ENCODE measurements at places on chromosomes 7 and 10.

GRCh38 chr7:135707570-135707966 is 20.4 kb downstream of the SLC13A4 start:
- DNase-seq = no peak

DNA sequence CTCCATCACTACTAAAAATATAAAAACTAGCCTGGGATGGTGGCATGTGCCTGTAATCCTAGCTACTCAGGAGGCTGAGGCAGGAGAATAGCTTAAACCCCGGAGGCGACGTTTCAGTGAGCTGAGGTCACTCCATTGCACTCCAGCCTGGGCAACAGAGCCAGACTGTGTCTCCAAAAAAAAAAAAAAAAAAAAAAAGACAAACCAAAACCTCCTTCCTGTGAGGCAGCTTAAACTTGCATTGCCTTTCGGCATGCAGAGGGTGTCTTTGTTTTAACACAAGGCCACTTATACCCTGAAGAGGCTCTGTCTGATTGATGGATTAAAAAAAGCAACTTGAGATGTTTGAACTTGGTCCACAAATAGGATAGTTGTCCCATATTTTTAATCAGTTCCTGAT is 128.4 kb upstream of the RSU1 start:
- no peak for DNase-seq

- DNase-seq = no peak
Measured at GRCh38 chr7:70457482-70457881, 674.5 kb upstream of the GALNT17 start.

DNA sequence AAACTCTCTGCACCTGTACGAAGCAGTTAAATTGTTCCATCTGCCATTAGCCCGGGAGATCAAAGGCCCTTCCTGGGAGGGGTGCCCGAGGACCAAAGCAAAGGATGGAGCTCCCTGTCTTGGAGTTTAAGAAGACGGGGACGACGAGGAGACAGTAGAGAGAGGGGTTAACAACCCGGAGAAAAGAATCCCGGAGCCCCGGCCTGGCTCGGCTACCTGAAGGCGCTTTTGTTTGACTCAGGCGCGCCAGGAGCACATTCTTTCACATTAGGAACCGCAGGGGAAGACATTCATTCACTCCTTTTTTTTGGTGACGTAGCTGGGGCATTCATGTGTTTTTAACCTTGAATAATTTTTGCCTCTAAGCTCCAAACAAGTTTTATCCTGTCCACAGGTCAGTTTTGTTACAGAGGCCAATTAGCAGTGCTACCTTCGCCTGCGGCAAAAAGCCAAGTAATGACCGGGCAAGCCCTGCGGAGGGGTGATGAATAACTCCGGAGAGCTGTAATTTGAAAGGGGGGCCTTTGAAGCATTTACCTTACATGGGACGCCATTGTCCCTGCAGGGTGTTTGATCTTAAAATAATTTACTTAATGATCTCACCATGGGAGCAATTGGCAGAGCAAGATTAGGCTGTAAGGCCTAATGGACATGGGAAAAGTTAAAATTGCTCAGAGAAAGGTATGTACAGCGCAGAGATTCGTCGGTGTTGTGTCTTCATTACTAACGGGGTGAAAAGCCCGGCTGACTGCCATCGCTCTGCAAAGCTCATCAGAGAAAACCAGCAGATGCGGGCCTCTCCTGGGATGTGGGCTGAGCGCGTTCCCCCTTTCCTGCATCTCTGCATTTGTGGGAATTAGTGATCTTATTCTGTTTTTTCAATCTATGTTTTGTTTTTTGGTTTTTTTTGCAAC is 258.0 kb upstream of the SP4 start:
- no peak for DNase-seq

GRCh38 chr10:110081911-110082310 is 74.1 kb downstream of the ADD3 start:
- no peak for DNase-seq

DNA sequence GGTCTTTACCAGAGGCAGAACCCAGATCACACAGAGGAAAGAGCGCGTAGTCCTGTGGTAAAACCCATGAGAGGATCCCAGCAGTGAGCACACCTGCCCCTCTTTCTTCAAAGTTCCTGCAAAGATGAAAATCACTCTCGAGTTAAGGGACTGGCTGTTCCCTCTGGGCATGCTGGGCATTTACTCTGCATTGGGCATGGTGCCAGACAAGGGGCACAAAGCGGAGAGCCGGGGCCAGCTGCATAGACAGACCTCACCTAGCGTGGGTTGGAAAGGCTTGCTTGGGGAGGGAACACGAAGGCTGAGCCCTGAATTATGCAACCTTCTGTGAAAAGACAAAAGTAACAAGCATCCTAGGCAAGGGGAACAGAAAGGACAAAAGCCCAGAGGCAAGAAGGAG is 120.0 kb upstream of the TCERG1L start:
- DNase-seq = no peak

DNA sequence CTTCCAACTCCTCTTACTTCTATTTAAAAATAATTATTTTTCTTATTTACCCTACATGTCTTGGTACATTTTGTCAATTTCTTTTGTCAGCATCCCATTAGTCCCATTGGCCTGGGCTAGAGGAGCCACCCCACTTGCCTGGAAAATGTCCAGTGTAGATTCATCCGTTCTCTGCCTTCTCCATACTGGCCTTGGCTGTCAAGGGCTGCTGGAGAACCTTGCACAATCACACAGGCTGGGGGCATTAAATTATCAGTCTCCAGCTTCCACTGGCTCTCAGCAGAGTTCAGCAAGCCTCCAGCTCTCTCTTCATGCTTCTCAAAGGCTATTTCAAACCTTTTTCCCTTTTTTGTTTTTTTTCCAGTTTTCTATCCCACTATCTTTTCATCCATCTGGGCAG is 13.8 kb upstream of the ZCCHC24 start:
- no peak for DNase-seq

DNA sequence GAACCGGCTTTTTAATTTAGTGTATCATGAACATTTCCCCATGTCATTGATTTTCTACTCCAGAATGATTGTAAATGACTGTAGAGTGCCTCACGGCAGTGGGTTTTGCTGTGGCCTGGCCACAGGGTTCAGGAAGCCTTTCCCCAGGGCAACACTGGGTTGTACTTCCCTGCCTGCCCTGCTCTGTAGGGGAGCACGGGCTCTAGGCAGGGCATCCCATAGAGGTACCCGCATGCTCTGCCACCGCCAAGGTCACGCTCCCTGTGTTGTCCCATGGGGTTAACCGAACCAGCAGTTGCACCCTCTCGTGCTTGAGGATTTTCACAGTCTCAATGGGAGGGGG is 63.8 kb downstream of the BPGM start:
- DNase-seq = no peak

DNA sequence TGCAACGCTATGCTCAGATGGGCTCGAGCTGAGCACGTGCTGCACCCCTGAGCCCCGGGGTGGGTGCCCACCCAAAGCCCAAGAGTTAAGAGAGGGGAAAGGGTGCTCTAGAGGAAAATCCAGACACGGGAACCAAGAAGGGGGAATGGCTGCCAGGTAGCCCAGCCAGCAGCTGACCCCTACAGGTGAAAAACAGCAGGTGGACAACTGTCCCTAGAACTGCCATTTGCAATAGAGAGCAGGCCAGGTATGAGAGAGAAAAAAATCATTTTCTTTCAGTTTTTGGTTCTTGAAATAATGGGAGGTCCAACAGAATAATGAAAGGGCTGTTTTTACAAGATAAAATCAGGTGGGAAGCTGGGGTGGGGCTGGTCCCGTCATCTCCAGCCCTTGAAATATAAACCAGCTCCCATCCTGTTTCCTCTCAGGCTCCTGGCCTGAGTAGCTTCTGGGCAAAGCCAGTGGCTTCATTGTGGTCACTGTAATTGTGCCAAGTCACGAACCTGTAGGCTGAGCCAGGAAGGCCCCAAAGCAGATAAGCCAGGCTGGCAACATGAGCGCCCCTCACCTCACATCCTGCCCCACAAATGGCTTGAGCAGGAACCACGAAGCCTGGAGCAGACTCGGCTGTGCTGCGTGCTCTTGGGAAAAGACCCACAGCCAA is 257.8 kb downstream of the SNX10 start:
- no peak for DNase-seq

DNA sequence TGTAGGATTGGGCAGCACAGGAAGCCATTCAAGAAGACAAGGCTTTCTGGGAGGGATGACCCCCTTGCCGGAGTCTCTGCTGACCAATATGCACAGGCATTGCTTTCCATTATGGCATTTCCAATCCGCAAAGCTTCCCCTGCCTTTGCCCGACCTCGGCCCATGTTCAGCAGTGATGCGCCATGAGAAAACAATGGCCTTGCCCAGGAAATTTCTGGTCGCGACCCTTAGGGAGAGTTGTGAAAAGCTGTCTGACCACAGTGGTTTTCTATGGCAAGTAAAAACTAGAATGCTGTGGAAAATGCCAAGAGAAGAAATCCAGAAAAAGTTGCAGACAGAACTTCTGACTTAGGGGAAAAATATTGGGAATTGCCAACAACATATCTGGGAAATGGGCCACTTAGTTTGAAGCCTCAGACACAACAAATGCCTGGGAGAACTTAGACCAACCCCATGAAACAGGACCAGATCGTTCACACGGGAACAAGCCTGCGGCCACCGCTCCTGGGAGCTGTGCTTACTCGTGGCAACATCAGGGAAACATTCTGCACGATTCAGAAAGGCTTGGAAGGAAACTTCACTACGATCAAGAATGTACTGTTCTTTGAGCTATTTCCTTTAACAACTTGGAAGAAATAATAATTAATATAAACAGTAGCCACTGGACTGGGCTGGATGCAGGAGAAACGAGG is 512.4 kb downstream of the TNS3 start:
- no peak for DNase-seq

DNA sequence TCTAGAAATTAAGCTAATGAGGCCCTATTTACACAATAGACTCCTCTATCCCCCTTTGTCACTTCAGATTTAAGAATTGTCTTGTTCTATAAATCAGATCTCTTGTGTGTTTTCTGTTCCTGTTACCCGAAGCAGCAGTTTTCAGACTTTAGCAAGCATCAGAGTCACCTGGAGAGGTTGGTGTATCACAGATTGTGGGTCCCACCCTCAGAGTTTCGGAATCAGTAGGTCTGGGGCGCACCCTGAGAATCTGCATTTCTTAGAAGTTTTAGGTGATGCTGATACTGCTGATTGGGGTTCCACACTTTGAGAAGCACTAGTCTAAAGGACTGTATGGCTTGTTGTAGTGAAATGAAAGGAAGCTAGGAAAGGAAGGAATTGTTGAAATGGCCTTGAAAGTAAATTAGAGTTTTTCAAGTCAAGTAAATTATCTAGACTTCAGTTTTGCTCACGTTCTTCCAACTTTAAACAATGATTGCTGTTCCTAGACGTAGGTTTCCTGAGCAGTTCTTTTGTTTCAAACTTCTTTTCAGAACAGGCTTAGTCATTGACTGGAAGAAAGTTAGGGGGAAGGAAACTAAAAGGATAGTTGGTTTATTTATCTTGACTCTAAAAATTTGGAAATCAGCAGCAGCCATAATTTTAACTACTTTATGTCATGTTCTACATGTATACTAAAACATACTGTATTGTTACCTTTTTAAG is 15.7 kb downstream of the BPGM start:
- no peak for DNase-seq

GRCh38 chr7:65915921-65916657 is 43.2 kb downstream of the VKORC1L1 start:
- DNase-seq = no peak

DNA sequence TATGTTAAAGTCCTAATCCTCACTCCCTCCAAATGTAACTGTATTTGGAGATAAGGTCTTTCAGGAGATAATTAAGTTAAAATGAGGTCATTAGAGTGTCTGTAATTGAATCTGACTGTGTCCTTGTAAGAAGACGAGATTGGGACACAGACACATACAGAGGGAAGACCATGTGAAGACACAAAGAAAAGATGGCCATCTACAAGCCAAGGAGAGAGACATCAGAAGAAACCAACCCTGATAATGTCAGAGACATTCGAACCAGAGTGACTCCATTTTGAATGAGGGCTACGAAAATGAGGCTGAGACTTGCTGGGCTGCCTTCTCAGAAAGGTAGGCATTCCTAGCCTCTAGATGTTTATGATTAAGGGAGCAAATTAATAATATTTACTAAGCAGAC is 542 bp upstream of the SAMD9L start:
- no peak for DNase-seq

DNA sequence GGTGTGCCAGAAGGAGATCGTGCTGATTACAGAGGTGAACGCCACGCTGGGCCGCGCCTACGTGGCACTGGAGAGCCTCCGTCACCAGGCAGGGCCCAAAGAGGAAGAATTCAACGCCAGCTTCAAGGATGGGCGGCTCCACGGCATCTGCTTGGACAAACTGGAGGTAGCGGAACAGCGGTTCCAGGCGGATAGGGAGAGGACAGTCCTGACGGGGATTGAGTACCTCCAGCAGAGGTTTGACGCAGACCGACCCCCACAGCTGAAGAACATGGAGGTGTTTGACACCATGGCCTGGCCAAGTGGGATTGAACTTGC is 12.1 kb upstream of the ATP6V0E2 start:
- no peak for DNase-seq

DNA sequence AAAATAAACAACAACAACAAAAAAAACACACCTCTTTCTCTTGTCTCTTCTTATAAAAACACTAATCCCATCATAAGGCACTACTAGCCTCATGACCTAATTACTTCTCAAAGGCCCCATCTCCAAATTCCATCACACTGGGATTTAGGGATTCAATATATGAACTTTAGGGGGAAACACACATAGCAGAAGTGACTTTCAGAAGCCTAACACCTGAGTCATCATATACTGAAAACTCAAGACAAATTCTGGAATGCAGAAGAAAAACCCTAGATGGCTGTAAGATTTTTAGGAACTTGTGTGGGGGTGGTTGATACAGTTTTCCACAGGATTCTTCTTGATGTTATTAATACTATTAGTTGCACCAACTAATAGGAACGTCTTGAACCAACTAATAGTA is 33.7 kb upstream of the CSTF2T start:
- DNase-seq = no peak

GRCh38 chr7:79968077-79968648 is 166.5 kb upstream of the GNAI1 start:
- DNase-seq = no peak

DNA sequence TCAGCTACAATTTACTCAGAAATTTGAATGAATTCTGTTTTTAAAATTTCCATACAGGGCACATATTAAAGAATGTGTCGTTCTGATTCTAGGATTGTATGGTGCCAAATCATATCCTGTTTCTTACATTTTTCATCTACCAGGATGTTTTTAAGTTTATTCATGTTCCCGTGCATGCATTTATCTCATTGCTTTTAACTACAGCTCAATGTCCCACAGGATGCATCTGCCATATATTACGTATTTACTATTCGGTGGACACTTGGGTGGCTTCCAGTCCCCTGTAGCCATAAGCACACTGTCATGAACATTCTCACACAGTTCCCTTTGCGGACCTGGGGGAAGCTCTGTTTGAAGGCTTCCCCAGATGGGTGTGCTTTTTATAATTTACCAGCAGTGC is 122.3 kb downstream of the CCDC71L start:
- DNase-seq = no peak

DNA sequence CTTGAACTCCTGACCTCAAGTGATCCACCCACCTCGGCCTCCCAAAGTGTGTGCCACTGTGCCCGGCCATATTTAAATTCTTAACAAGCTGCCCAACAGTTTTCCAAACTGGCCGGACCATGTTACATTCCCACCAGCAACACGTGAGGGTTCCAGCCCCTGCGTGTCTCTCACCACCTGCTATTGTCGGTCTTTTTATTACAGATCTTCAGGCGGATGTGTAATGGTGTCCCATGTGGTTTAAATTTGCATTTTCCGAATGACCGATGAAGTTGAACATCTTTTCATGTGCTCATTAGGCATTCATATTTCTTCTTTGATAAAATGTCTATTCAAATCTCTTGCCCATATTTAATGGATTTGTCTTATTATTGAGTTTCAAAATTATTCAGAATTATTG is 11.5 kb downstream of the ELFN1 start:
- no peak for DNase-seq

- no peak for DNase-seq
Measured at GRCh38 chr7:84904561-84904960, 282.3 kb downstream of the SEMA3D start.
